Stimulated activated CD4-positive, alpha-beta T cell treated with anti-CD3 and anti-CD28 coated beads, Interleukin-12 subunit alpha, Interleukin-12 subunit beta, amount 100 ng/mL, for 24 hours (primary cell): ENCODE measurements at places on chromosomes 16 and 17.

DNA sequence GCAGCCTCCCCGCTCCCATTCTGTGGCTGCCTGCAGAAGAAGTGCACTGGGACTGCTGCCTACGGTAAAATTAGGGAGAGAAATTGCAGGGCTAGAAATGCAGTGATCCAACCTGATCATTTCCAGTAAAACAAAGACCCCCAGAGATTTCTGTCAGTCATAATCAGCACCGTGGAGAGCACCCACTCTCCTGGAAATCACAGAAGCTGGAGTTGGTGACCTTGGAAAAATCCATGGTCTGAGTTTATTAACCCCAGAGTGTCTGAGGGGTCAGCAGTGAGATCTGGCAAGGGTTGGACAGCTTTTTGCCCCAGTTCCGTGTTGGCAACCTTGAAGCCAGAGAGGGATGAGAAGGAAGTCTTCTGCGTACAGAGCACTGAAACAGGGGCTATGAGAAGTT lies 7.8 kb downstream of the SYCE1L start:
- no peak for DNase-seq

GRCh38 chr17:50952013-50952412 lies 85.9 kb upstream of the TOB1 start:
- DNase-seq: no peak

- peak; percentile 41 for DNase-seq
These were observed 735 bp downstream of the ZNF652 start for GRCh38 chr17:49361129-49361901.

DNA sequence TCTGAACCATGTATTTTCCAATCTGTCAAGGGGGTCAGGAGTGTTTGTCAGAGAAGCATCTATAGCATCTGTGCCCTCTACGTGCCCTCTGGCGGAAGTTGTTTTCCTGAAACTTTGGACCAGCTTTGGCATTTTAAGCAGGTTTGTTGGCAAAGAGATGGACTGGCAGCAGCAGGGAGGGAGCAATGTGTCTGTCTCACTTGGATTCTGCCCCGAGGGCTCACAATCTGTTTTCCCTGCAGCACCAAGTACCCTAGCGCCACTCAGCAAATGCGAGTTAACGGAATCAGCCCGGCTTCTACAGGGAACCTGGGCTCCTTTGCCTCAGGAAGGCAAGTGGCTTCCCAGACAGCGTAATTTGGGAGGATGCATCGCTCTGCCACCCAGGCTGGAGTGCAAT lies 17.4 kb downstream of the DUSP14 start:
- DNase-seq: no peak

- peak; percentile 23 for DNase-seq
These were observed 4.1 kb upstream of the PITPNA start for GRCh38 chr17:1566505-1567199.

DNA sequence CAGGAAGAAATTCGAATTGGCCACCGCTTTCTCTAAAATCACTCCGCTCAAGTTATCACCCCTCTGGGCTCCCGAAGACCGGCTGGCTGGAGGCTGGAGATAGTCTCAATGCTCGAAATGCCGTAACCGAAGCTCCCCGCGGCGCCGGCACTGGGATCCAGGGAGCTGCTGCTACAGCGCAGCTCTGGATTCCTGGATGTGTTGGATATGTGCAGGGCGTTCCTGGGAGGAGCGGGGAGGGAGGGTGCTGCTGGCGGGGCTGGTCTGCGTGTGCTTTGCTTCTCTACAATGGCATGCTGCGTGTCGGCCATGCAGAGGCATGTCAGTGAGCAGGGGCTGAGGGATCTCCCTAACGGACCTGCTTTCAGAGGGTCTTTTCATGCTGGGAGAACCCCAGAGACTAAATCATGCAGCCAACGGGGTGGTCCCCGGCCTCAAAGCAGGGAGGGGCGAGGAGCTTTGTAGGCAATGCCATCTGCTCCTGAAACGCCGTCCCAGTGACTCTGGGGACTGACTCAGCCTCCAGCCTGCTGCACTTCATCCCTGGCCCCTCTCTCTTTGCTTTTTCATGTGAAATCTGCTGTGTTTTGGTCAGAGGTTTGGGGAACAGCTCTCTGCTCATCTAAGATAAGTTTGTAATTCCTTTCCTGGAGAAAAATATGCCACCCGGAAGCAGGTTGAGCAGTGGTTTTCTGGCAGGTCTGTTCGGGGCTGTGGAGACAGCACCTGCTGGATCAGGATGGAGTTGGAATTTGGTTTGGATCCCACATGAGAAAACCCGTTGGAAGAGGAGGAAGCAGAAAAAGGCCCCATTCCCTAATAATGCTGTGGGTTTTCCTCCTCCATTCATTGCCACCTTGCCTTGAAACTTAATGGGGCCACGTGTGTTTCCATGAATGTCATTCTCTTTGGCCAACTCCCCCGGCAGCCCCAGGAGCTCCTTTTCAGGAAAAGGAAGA lies 311.4 kb downstream of the SEC14L1 start:
- no peak for DNase-seq

DNA sequence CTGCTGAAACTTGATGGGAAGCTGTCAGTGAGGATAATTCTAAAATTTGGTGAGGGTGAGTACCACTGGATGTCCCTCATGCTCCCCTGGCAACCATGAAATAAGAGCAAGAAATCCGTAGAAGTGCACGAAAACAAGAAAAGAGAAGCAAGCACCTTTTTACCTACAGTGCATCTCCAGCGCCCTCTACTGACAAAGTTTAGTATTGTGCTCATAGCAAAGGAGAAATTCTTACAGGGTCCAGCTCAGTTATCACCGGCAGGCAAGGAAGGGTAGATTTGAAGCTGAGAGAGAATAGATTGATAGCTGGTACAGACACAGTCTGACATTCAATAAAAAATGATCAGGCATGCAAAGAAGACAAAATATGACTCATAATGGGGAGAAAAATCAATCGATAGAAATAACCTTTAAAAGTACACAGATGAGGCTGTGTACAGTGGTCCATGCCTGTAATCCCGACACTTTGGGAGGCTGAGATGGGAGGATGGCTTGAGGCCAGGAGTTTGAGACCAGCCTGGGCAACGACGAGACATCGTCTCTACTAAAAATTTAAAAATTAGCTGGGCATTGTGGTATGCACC lies 28.3 kb upstream of the TEX2 start:
- no peak for DNase-seq

GRCh38 chr17:8222380-8222629 lies 11.9 kb upstream of the AURKB start:
- no peak for DNase-seq

GRCh38 chr17:9199571-9200551 lies 178.6 kb downstream of the NTN1 start:
- no peak for DNase-seq

DNA sequence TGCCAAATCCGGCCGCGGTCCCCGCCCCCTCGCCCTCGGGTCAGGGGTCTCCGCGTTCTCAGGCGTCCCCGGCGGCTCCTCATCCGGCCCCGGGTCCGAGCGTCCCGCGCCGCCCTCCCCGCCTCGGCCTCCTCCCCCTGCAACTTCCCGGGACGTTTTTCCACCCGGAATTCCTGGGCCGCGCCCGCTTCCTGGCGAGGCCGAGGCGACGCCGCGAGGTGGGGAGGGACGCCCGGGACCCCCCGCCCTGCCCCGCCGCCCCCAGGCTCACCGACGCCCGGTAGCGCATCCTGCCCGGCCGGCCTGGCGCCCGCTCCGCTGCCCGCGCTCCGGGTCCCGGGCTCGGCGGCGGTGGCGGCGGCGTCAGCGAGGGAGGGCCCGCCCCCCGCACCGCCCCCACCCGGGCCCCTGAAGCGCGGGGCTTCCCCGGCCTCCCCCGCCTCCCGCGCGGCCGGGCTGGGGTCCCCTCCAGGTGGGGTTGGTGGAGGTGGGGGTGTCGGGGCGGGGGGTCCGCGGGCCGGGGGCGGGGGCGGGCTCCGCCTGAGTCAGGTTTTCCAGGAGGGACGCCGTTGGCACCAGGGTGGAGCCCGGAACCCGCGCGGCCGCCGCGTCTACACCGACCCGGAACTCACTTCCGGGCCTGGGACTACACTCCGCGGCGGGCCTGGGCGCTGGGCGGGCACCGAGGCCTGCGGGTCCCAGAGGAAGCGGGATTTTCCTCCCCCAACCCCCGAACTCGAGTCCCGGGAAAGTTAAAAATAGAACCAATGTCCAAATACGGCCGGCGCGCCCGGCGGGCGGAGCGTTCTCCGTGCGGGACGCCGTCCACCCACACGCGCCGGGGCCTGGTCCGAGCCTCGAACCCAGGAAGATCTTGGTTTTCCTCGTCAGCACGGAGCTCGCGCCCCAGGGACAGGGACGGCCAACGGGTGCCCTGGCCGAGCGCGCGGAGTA lies 6.8 kb downstream of the MYO1C start:
- DNase-seq: no peak

- no peak for DNase-seq
These were observed 24.6 kb upstream of the LRRC75A start for GRCh38 chr17:16516594-16517051.

GRCh38 chr16:54120846-54121480 lies 165.6 kb downstream of the IRX3 start:
- DNase-seq: no peak

DNA sequence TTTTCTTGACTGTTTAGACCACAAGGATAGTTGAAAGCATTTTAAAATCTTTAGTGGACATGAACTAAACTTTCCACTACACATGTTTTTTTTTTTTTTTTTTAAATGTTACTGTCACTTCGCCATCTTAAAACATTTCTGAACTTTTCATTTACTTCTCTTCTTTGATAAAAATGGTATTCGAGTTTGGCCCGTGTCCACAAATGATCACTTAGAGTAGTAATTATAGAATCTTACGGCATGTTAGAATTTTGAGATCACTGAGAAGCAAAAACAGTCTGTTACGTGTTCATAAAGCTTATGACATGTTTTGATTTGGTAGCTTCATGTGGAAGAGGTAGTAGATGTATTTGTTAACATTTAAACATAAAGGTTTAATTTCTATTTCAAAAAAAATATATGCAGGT lies 1.1 kb downstream of the NSRP1 start:
- no peak for DNase-seq

DNA sequence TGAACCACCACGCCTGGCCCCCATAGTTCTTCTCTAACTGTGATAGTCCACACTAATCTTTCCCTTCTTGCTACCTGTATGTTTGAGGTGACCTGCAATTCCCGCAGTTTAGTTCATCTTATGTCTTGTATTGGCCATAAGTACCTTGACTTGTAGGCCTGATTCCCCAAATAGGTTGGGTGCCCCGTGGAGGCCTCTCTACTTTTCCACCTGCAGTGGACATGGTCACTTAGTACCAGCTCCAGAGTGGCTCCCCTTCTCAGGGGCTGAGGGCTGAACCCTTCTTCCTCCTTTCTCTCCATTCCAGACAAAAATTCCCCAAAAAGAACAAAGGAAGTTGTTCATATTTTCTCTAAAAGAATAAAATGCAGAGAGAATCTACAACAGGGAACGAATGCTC lies 33.5 kb upstream of the CES5A start:
- no peak for DNase-seq

DNA sequence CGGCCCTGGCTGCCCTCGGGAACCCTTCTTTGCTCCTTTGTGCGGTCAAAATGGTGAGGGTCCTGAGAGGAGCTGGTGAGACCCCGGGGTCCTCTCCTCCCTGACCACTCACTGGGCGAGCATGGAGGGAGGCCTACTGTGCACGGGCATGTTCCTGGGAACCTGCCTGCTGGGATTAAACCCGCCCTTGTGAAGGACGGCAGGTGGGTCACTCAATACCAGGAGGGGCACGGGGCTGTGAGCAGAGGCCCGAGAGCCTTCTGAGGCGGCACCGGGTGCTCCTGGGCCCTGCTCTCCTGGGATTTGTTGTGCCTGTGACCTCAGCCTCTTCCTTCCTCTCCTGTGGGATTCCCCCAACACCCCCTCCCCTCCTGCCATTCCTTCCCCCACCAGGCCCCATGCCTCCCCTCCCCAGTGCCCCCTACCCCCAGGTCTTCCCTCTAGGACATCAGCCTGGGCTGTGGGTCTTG lies 19.7 kb downstream of the METRNL start:
- no peak for DNase-seq

DNA sequence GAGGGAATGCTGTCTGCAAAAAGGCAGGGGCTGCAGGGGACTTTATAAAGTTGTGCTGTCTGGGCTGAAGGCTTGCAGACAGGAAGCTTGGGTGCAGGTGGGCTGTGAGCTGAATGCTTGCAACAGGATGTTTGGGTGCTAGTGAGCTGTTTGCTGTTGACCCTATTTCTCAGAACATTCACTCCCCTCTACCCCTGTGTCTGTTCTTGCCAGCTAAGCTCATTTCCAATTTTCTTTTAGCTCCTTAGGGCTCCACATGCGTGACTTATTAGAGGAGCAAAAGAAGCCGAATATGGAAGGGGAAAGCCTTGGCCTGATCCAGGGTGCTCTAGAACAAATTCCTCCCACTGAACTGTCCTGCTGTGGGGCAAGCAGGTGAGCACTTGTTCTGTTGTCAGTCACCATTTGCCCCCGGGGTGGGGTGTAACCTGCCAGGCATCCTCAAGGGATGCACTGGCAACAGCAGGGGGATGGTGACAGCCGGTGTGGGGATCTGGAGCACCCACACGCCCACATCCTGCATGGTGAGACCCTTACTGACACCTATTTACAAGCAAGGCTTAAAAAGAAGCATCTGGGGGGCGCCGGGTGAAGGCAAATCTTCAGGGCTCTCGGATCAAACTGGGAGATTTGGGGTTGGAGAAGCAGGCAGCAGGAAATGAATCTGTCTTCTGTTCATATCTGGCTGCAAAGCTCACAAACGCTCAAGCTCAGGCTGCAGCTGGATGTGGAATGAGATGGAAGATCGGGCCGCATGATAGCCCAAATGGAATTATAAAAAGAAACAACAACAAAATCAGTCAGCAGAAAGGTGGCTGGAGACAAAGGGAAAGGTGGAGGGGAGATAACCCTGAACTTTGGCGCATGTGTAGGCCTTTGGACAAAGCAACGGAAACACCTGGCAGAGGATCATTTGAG lies 21.1 kb upstream of the NUP93 start:
- no peak for DNase-seq

DNA sequence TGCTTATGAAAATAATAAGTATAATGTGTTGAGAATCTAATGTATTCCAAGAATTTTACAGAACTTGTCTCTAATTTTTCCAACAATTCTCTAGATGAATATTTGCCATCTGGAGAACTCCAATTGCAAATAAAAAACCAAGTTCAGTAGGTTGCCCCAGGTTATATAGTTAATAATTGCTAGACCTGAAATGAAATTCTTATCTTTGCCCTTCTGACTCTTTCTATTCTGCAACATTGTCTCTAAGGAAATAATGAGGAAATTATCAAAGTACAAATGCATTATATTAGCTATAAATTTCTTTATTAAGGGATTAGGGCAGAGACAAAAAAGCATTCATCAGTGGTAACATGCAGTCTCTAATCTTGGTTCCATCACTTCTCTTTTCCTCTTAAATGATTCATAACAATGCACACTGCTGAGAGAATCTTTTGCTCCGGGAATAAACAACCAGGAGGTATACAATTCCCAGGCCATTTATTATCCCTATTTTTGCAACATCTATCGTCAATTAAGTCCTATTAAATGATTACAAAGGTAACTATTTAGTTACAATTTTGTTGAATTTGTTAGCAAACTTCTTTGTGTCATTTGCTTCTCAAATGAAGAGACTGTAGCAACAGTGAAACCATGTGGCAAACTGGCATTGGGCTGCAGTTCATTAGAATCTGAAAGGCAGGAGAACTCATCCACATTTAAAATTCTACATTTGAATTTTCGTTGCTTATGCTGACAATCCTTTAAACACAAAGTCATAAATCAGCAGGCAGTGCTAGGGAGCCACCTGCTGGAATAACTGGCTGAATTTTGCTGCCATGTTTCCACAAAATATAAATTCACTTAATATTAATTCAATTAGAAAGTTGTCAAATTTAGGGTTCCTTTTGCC lies 349.6 kb downstream of the KIF2B start:
- DNase-seq: no peak
